Muscle of arm (tissue), 14 donors: ENCODE measurements at places on chromosomes 2 and 18.

DNA sequence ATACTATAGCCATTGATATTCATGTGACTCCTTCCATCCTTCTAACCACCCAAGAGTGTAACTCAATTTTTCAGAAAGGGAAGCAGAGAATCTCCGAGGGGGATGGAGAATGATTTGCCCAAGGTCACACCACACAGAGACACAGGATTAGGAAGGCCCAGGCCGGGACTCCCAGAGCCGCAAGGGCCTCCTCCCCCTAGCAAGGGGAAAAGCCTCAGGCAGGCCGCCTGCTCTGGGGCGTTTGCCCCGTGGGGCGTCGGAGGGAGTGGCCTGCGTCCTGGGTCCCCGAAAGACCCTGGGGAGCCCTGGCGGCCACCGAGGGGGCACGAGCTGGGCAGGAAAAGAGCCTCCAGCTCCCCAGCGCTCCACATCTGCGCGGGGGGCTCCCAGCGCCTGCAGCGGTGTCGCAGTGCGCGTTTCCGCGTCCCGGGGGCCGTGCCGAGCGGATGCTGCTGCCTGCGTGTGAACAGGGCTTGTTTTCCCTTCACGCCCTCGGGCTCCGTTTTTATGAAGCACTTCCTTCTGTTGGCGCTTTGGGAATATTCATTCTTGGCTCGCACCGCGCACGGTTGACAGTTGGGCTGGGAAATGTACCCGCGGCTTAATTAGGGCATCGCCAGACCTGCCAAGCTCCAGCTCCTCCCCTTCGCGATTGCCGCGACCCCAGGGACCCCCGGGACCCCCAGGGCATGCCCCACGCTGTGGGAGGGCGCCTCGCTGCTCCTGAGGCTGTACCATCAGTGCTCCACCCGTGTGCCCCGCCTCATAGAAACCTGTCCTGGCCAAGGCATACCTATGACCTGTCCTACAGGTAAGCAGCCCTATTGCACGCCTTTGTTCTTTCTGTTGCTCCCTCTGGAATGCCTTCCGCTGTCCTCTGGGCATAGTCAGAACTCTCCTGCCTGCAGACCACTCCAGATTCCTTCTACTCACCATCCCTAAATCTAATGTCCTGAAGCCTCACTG, 158.9 kb upstream of the GLI2 start:
- DNase-seq = no peak

- peak; percentile 85 for DNase-seq
Observed at GRCh38 chr18:45590036-45590886, 25.0 kb upstream of the SLC14A2 start.

- DNase-seq = no peak
Observed at GRCh38 chr18:32553640-32554365, 83.1 kb upstream of the GAREM1 start.

GRCh38 chr2:233680361-233681045, 1.2 kb upstream of the UGT1A7 start:
- DNase-seq = no peak

- no peak for DNase-seq
Observed at GRCh38 chr2:150856596-150857281, 369.3 kb upstream of the RND3 start.

GRCh38 chr2:152525277-152525838, 190.4 kb downstream of the FMNL2 start:
- DNase-seq = no peak

DNA sequence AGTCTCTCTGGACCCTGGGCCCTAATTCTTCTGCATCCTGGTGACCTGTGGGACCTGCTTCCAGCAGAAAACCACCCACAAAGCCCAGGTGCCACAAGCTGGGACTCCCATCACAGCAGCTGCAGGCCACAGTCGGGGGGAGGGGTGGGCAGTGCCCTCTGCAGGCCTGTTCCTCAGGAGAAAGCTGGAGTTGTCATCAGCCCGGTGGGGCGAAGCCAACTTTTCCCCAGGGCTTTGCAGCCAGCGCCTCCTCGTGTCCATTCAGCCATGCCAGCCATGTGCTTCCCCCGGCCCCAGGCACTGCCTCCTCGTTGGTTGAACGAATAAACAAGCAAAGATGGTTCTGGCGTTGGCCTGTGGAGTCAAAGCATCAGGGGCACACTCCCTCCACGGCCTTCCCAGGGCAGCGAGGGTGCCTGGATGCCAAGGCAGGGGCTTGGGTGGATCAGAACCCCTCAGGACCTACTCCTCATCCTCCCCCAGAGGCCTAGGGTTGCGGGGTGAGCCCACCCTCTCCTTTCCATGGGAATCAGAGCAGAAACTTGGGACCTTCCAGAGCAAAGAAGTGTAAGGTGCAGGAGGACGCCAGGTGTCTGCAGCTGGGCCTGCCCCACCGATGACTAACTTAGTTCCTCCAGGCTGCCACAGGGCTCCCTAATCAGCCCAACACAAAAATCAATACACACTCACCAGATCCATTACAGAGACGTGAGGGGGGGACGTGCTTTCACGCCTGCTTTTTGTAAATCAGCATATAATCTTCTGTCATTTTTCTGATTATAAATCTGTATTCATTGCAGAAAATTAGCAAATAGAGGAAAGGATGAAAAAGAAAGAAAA, 75.7 kb upstream of the RAB6C start:
- no peak for DNase-seq

GRCh38 chr2:8710951-8711350, 29.1 kb downstream of the ID2 start:
- no peak for DNase-seq

- no peak for DNase-seq
Observed at GRCh38 chr18:44885507-44885906, 204.8 kb downstream of the SETBP1 start.

DNA sequence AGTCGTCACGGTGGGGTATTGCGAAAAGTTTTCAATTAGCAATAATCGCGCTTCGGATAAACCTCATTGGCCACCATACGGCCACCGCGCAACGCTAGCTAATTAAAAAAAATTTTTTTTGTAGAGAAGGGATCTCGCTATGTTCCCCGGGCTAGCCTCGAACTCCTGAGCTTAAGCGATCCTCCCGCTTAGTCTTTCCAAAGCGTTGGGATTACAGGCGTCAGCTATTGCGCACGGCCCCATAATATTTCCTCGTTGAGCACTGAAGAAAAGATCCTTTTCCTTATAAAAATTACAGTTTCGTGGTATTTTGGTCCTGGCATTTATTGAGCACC, 759 bp upstream of the ACTR1B start:
- no peak for DNase-seq

GRCh38 chr2:110748489-110748867, 16.1 kb downstream of the ACOXL start:
- DNase-seq = no peak

GRCh38 chr18:44651478-44651877, 29.2 kb upstream of the SETBP1 start:
- DNase-seq = no peak

DNA sequence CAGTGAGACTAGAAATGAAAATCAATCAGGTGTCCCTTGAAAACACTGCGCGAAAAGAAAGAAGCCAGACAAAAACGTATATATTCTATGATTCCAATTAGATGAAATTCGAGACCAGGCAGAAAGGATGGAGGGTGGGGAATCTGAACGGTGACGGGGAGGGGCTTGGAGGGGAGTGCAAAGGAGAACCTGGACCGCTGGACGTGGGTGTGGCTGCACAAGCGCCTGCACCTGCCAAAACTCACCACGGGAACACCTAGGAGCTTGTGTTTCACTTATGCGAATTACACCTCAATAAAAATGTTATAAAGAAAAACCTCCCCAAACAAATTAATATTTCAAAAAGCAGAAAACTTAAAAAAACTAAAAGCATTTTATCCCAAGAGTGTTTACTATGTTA, 21.9 kb downstream of the THAP4 start:
- DNase-seq = no peak

- DNase-seq = peak; percentile 81
Observed at GRCh38 chr2:113390124-113390849, 47.2 kb upstream of the ZNG1B start.

GRCh38 chr2:157735532-157735931, 106.9 kb upstream of the ACVR1C start:
- DNase-seq = no peak

DNA sequence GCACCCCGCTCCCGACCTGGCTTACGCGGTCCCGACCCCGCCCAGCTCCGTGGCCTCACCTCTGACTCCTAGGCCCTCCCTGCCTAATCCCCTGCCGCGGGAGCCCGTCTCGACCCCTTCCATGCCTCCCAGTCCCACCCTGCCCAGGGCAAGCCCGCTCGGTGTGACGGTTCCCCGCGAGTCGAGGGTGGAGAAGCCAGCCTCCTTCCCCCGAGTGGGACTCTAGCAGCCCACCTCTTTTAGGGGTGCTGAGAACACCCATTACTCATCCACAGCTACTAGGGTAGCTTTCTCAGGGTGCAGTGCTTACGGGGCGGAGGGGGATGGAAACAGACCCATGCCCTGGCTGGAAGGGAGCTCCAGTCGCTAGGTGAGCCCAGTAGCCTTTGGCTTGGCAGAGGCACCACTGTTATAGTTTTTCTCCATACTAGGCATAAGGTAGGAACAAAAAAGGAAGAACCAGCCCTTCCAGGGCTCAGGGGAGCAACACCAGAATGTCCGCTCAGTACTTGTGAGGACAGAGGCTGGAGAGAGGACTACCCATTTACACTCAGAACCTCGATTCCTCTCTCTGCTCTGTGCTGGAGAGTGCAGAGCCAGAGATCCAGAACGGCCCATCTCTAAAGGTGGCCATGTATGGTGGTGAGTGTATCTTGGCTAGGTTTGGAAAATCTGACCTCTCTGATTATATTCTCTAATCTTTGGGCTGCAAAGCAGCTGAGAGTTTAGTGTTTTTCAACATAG, 606 bp downstream of the AGBL5 start:
- DNase-seq = no peak
